Activated naive CD4-positive, alpha-beta T cell (primary cell): ENCODE measurements at places on chromosomes 2 and 18.

DNA sequence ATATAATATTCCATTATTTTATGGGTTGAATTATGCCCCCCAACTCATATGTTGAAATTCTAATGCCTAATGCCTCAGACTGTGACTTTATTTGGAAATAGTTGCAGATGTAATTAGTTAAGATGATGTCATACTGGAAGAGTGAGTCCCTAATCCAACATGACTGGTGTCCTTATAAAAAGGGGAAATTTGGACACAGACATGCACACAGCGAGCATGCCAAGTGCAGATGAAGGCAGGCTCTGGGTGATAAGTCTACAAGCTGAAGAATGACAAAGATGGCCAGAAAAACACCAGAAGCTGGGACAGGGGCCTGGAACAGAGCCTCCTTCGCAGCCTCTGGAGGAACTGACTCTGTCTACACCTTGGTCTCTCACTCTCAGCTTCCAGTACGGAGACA, 10.0 kb upstream of the ASAP2 start:
- no peak for DNase-seq

DNA sequence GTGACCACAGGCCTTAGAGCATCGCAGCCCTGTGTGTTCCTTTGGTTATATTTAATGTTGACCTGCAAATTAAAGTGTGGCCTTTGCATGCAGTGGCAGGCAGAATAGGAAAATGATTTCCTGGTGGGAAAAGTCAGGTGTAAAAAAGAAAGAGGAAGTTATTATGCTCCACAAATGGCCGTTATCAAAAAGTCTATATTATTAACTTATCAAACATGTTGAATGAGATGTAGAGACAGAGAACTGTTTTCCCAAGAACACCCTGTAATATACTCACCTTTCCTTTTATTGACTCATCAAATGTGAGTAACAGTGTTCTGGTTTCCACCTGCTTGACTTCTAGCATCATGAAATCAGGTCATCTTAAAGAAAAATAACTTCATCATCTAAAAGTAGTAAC, 35.3 kb downstream of the MEIS1 start:
- no peak for DNase-seq

GRCh38 chr18:48412339-48412929, 3.3 kb upstream of the ZBTB7C start:
- no peak for DNase-seq

- no peak for DNase-seq
Observed at GRCh38 chr2:197460649-197461048, 7.3 kb downstream of the COQ10B start.

GRCh38 chr2:191740759-191741158, 62.8 kb downstream of the NABP1 start:
- DNase-seq = no peak

DNA sequence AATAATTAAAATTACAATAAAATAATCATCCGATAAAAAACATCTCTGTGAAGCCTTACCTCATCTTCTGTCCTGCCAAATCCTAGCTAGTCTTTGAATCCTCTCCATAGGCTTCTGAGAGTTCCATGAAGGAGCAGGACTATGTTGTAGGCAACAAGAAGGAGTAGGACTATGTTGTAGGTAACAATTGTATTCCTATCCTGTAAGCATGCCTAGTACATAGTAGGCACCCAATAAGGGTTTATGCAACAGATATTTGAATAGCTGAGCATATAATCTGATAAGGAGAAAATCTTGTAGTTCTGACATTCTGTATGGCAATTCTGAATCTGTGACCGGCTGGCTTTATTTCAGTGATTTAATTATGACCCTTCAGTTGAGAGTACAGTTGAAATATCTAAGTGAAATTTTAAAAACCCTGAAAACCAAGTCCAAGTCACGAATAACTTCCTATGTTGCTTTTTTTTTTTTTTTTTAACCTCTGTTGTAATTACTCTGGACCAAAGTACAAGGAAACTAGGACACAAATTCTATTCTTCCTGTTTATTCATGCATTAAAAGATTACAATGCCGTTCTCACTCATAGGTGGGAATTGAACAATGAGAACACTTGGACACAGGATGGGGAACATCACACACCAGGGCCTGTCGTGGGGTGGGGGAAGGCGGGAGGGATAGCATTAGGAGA, 27.8 kb downstream of the VWA3B start:
- DNase-seq = no peak

- DNase-seq = no peak
Observed at GRCh38 chr2:178119179-178119922, 7.1 kb downstream of the RBM45 start.

DNA sequence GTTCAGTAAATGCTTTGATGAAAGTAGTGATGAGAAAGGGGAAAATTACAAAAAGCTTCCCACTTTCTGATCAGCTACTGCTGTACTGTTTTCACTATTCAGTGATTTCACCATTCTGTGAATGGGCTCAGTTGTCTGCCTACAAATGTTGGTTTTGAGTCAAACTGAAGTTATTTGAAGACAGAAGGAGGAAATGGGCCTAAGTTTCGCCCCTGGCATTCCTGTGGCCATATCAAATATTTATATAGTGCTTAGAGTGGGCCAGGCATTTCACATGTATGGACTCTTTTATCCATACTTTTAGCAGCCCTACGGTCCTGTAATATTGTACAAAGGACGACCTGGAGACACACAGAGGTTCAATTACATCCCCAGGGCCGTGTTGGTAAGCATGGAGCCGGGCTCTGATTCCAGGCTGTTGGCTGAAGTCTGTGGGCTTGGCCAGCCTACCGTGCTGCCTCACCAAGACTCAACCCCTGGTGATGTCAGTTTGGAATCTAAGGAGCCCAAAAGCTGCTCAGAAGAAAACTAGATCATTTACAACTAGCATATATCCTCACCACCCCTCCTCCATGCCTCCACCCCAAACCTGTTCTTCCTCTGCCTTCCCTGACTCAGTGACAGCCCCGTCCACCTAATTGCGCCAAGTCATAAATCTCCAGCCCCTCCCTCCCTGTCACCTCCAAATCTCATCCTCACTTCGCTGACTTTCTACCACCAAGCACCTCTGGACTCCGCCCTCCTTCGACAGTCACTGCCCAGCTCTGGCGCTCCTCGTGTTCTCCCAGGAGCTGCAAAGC, 10.1 kb upstream of the GRHL1 start:
- no peak for DNase-seq

- no peak for DNase-seq
Observed at GRCh38 chr2:163465440-163465839, 270.4 kb downstream of the FIGN start.

- no peak for DNase-seq
Observed at GRCh38 chr2:133522204-133522603, 46.1 kb downstream of the NCKAP5 start.

- no peak for DNase-seq
Observed at GRCh38 chr2:6308986-6309385, 556.7 kb downstream of the CMPK2 start.

- no peak for DNase-seq
Observed at GRCh38 chr2:10135296-10136089, 13.0 kb downstream of the RRM2 start.

- no peak for DNase-seq
Observed at GRCh38 chr18:59455728-59456276, 96.7 kb upstream of the LMAN1 start.

GRCh38 chr2:128466776-128467175, 148.1 kb upstream of the HS6ST1 start:
- DNase-seq = no peak

DNA sequence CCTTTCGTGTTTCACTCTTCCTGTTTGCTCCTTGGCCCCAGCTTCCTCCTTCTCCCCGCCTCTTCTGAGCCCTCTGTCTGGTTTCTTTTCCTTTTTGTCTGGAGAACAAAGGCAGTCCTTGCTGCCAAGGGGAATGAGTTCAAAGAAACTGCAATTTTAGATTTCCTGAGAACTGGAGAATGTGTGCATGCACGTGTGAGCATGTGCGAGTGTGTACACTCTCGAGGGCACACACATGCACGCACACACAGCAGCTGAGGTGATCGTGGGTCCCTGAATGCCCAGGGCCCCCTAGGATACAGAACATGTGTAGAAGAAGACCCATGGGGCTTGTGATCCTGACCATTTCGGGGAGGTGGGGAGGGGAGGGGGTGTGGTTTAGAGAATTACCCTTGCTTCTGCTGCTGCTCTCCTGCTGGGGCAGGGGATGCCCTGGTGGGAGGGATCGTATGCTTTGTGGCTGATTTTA, 151.8 kb downstream of the DYSF start:
- DNase-seq = no peak

DNA sequence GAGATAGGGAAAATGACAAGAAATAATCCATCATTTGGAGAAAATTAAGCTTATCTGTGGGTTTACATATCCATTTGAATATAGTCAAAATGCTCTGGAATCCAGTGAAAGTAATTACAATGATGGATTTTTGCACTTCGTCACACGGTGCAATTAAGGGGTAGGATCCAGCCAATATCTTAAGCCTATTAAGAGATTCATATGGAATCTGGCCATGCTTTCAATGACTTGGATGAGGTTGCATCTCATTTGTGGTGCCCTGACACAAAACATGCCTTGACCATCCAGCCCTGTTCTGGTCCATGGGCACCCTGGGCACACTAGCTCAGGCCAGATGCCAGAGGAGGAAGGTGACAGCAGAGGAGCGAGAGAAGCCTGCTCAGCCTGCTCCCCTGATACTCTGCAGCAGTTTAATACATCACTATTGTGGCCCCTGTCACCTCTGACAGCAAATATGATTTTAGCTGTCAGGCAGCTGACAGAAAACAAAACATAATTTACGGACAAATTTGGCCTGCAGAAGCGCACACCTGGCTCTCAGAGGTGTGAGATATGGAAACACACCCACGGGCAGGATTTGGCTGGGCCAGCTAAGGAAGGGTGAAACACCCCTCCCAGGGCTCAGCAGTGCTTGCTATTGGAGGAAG, 94.1 kb upstream of the ST8SIA3 start:
- DNase-seq = no peak

DNA sequence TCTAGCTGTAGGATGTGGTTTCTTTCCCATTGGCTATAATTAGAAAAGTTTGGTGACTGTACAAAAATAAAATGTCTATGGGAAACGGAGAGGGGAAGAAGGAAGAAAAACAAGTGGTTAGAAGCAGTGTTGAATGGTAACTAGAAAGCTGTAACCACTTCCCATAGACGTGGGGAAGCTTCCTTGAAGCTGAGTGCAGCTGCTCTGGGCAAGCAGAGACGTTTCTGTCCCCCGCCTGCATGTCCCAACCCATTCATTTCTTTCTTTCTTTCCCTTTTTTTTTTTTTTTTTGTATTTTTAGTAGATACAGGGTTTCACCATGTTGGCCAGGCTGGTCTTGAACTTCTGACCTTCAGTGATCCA, 367.8 kb upstream of the HS6ST1 start:
- DNase-seq = no peak

DNA sequence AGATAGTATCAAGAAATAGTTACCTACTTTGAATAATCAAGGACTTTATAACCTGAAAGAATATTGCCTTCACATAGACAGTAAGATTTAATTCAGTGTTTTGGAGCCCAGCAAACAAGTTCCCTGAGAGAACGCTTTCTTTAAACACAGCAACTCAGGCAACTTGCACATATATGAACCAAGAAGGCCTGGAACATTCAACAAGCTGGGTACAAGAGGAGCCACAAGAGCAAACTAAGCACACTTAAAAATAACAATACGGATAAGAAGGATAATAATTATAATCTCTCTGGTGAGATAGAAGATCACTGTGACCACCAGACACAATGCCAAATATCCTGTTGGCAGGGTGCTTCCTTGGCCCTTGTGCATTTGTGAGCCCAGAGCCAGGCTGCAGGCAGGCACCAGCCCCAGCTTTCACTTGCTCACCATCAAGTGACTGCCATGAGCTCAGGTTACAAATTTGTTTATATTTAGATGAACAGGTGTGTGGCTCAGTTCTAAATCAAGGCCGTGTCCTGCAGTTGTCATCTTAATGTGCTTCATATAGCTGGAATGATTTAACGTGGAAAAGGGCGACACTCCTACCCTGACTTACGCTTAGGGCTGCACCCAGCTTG, 446.6 kb downstream of the IRS1 start:
- no peak for DNase-seq

DNA sequence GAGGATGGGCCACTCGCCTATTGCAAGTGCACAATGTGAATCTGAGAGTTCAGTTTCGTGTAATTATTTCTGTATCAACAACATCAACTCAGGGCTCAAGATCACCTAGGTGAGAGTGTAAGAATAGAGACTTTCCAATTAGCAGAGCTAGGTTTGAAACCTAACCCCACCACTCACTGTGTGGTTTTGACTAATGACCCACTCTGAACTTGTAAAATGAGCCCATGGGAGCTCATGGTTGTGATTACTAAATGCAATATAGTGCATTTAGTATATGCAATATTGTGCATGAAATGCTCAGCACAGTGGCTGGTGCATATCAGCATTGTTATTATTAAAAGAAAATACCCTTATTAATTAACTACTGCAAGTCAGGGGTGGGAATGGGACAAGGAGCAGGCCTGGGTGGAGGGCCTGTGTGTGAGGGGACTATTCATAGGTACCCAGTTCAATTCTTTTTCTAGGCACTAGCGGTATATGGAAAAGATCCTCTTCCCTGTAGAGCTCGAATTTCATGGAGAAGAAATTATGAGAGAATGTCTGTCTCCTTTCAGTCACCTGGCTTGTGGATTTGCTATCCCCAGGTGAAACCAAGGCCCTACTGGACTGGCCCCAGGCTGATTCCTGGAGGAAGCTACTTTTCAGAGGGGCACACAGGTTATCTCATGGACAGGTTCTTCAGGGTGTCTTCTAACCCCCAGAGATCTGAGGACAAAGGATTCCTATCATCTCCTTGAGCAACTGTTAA, 169.5 kb downstream of the GFPT1 start:
- no peak for DNase-seq

DNA sequence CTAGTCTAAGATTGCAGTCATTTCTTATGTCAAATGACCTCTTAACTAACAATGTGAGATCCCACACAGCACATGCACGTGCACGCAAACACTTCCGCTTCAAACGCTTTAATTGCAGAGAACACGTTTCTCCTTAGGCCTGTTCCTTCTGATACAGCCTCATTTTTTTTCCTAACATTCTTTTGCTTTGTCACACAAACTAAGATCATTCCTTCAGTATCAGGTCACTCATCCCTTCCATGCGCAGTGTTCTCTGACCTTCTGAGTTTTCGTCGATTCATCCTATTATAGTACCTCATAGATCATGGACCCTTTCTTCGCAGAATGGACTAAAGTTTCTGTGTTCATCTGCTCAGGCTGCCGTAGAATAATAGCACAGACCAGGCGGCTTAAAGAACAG, 327.1 kb upstream of the CDH19 start:
- no peak for DNase-seq

DNA sequence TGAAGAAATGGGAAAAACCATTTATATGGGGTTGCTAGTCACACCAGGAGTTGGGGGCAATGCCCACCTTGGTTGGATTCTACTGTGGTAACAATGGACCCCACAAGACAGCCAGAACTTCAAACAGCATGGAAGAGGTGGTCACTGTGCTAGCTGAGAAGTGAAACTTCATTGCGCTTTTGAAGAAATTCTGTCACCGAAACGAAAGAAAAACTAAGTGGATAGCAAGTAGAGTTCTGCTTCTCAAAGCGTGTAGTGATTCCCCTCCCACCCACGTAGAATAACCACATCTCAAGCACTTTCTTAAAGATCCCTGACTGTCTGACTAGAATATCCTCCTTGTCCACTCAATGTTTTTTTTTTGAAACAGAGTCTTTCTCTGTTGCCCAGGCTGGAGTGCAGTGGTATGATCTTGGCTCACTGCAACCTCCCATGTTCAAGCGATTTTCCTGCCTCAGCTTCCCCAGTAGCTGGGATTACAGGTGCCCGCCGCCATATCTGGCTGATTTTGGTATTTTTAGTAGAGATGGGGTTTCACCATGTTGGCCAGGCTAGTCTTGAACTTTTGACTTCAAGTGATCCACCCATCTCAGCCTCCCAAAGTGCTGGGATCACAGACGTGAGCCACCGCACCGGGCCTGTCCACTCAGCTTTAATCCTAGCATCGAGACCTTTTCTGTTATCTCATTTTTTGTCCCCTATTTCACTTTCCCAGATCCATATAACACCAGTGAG, 30.1 kb upstream of the CCL20 start:
- DNase-seq = no peak
